Frontal cortex (tissue), 4 donors: ENCODE measurements at places on chromosomes 12 and 14.

- DNase-seq: no peak
These were observed 377.0 kb downstream of the NPAS3 start for GRCh38 chr14:33315721-33316120.

- no peak for DNase-seq
These were observed 23.0 kb downstream of the TCHP start for GRCh38 chr12:109923038-109923437.

GRCh38 chr12:67489007-67489406 is 159.5 kb upstream of the DYRK2 start:
- DNase-seq: no peak

GRCh38 chr14:51304941-51305340 is 64.9 kb downstream of the TMX1 start:
- DNase-seq: no peak

DNA sequence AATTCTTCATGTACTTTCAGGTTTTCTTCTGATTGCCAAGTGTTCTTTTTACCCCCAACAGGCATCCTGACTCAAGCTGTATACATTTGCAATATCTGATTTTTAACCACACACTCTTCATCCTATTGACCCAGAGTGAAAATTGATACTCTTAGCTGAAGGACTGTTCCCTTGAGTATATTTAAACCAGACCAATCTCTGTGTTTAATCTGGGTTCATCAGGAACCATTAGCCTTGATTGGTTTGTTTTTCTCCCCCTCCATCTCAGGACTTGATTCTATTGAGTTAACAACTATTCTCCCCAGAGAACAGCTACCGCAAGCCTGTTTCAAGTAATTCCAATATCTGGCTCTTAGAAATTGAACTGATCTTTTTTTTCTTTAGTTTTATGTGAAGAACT is 222.3 kb upstream of the NOVA1 start:
- DNase-seq: no peak

- DNase-seq: no peak
These were observed 61.1 kb downstream of the PRIMA1 start for GRCh38 chr14:93727039-93727740.

GRCh38 chr12:96486751-96487613 is 2.4 kb upstream of the CFAP54 start:
- no peak for DNase-seq
